ENCODE measurements at places on chromosomes 1 and 21.

- ATAC-seq = no peak
Measured at GRCh38 chr1:36664571-36665287, 182.0 kb upstream of the CSF3R start.

DNA sequence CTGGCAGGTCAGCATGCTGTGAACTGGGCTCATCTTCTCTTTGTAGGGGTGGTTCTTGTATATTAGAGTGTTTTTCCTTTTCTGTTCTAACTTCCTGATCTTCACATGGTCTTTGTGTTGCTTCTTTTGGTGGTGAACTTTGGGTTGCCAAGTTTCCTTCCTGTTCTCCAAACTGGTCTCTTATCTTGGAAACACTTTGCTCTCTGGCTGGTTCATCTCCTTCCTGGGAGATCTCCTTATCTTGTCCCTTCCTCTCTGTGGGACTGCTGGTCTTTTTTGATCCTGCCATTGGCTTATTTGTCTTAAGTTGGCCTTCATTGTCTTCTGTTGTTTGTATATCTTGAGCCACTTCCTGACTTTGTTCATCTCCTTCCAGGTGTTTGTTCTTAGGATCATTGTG lies 2.1 kb downstream of the TCHHL1 start:
- ATAC-seq = no peak

DNA sequence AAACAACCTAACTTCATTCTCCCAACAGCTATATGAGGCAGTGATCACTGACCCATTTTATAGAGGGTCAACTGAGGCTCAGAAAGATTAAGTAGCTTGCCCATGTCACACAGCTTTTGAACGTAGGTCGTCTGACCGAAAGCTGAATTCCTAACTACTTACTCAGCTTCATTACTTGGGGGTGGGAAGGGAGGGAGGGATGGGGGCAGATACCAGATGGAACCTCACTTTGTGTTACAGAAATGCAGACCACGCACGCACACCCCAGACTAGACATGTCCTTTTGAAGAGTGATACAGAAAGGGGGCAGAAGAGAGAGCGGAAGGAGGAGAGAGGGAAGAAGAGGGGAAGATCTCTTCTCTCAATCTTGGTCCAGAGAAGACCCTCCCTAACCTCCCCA lies 2.3 kb downstream of the ADGRB2 start:
- no peak for ATAC-seq

GRCh38 chr1:71041806-71042205 lies 5.8 kb downstream of the PTGER3 start:
- no peak for ATAC-seq

DNA sequence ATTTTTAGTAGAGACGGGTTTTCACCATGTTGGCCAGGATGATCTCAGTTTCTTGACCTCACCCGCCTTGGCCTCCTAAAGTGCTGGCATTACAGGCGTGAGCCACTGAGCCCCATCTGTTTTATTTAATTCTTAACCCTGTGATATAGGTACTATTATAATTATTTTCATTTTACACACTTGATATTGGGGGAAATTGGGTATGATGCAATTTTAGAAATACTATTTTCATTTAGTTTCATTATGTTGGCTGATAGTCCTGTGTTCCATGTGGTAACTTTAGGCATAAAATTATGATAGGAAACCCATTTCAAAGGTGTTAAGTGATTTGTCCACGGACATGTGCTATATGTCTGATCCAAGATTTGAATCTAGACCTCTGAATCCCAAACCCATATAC lies 61.1 kb downstream of the SPEN start:
- no peak for ATAC-seq

- ATAC-seq = no peak
Measured at GRCh38 chr1:96730574-96731298, 9.2 kb downstream of the PTBP2 start.

GRCh38 chr1:49016030-49016977 lies 239.6 kb upstream of the BEND5 start:
- no peak for ATAC-seq

DNA sequence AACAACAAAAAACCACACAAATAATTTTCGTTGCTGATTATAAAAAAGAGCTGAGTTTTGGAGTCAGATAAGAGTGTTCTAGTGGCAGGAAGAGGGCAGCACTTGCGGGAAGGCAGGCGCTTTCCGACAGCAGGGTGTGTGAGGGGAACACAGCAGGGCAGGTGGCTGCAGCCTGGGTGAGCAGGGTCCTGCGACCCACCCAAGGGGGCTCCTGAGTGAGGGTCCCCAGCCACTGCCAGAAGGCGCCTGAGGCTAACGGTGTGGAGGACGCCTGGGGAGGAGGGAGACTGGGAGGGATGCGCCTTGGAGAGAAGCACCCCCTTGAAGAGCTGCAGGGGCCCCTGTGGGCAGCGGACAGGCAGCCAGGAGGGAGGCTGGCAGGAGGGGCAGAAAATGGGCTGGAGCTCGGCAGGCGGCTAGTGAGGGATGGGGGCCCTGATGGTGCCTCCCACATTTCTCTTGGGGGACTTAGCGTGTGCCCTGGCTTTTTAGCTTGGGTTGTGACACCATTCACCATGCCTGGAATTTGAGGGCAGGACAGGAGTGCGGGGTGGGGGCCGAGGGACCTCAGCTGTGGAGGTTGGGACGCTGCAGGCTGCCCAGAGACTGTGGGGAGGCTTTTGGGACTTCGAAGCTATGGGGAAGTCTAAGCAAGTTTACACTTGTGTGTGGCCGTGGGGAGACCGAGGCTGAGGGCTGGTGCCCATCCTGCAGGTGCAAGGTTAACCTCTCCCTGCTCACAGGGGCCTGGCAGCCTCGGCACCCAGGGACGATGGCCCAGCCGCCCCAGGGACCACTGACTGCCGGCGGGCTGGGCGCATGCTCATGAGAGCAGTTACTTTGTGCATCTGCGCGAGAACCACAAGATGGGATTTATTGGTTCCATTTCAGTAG lies 111.4 kb downstream of the SIK1 start:
- no peak for ATAC-seq

DNA sequence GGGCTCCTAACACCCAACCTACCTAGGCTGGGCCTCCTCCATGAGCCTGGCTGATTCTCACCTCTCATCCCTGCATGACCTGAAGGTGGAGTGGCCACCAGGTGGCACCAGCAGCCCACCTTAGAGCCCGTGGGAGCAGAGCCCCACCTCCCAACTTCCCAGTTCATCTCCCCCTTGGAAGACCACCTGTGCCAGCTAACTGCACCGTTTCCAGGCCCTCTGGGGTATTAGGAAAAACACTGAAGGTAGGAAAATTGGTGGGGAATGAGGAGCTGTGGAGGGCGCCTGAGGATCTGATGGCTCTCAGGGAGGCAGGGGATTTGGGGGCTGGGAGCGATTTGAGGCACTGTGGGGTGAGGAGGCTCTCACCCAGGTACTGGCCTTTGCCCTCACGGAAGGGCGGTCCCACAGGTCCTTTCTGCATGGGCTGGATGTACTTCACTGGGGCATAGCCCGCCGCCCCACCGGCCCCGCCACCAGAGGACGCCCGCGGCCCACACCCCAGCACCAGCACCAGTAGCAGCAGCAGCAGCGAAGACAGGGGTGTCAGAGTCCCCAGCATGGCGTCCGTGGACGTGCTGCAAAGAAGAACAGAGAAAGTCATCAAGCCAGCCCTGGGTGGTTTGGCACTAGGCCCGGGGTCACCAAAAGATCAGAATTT lies 11.1 kb downstream of the ADPRS start:
- ATAC-seq = peak; percentile 84

- no peak for ATAC-seq
Measured at GRCh38 chr1:221699577-221699976, 42.3 kb downstream of the DUSP10 start.

DNA sequence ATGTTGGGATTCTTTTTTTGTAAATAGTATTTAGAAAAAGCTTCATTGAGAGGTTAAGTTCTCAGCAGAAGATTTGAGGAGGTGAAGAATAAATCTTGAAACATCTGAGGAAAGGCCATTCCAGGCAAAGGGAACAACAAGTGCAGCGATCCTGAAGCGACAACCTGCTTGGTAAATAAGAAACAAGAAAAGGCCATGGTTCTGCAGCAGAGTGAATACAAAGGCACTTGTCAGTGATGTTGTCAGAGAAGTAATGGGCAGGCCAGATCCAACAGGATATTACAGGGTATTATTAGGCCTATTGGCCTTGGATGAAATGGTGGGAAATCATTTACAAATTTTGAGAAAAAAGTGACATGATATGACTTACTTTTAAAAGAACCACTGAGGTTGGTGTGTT lies 960.0 kb downstream of the PLA2G4A start:
- no peak for ATAC-seq

DNA sequence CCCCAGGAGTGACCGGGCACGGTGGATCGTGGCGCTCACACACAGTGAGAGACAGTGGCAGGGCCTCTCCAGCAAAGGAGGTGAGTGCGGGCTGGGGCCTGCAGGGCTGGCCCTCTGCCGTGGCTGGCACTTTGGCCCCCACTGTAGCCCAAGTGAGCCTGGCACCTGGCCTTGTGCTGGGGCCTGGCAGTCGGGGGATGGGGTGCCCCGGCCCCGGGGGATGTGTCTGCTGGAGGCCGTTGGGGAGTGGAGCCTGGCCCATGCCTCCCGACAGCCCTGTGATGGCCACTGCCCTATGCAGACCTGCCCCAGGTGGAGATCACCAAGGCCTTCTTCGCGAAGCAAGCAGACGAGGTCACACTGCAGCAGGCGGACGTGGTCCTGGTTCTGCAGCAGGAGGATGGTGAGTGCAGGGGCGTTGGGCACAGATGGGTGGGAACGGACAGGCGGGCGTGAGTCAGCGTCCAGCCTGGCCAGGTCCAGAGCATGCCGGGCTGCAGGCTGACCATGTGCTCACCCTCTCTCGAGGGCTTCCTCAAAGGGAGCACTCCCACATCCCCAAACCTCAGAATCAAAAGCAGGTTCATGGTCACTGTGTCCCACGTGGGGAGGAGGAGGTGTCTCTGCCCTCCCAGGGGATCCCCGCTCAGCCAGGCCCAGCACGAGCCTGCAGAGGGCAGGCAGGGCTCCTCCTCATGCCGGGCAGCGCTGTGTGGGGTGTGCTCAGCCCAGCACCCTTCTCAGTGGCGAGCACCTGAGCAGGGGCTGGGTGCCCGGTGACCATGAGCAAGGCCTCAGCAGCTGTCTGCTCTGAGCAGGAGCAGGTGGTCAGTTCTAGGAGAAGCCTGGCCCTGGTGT lies 25.3 kb downstream of the ARHGEF16 start:
- no peak for ATAC-seq

DNA sequence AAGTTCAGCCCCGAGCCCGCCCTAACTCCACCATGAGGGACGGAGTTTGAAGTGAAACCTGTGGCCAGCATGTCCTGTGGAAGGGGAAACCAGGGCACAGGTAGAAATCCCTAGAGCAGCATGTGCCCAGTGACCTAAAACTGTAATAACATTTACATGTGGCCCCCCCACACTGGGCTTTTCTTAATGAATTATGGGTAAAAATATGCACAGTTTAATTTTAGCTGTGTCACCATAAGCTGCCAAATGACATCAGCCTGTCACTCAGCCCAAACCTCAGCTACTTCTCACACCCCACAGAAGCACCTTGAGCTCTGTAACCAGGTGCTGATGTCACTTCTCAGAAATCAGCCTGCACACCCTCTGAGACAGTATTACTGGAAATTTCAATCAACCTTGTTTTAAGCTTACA lies 50.0 kb upstream of the SLC19A1 start:
- peak; percentile 42 for ATAC-seq

DNA sequence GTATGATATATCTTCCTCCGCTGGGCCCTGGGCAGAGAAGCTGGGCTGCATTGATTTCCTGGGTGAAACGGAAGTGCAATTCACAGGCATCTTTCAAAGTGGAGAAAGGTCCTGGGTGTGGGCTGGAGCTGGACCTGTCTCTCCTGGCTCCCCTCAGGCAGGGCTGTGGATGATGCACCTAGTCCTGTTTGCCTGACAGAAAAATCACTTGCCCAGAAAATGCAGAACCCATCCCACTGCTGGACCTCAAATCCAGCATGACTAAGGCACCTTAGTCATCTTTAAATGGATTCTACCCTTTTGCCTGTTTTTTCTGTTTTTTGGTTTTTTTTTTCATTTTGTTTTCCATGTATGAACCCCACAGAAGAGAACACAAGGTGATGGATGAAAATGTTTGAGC lies 49.7 kb downstream of the MYSM1 start:
- ATAC-seq = no peak

DNA sequence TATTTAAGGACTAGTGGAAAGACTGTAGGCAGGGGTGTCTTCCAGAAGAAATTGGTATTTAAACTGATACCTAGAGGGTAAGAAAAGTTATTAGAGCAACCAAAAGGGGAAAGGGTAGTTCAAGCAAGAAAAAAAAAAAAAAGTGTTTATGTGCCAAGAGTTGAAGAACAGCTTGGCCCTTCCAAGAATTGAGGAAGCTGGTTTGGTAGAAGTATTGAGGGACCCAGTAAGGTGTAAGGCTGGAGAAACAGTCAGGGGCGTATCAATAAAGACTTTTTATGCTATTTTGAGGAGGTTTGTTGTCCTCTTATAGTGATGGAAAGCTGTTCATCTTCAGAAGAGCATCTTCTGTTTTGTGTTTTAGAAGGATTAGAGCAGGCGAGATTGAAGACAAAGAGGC lies 108.3 kb downstream of the PTPRC start:
- no peak for ATAC-seq

GRCh38 chr1:153431427-153431826 lies 15.1 kb downstream of the S100A7A start:
- ATAC-seq = no peak

Measured in esophagus mucosa (tissue), 1 donor.